ENCODE measurements at places on chromosomes 2 and 18.

GRCh38 chr2:204849892-204850291 lies 304.6 kb downstream of the PARD3B start:
- no peak for DNase-seq

- no peak for DNase-seq
These were observed 84.0 kb upstream of the RFX8 start for GRCh38 chr2:101558740-101559525.

GRCh38 chr18:45084206-45084605 lies 403.5 kb downstream of the SETBP1 start:
- no peak for DNase-seq

DNA sequence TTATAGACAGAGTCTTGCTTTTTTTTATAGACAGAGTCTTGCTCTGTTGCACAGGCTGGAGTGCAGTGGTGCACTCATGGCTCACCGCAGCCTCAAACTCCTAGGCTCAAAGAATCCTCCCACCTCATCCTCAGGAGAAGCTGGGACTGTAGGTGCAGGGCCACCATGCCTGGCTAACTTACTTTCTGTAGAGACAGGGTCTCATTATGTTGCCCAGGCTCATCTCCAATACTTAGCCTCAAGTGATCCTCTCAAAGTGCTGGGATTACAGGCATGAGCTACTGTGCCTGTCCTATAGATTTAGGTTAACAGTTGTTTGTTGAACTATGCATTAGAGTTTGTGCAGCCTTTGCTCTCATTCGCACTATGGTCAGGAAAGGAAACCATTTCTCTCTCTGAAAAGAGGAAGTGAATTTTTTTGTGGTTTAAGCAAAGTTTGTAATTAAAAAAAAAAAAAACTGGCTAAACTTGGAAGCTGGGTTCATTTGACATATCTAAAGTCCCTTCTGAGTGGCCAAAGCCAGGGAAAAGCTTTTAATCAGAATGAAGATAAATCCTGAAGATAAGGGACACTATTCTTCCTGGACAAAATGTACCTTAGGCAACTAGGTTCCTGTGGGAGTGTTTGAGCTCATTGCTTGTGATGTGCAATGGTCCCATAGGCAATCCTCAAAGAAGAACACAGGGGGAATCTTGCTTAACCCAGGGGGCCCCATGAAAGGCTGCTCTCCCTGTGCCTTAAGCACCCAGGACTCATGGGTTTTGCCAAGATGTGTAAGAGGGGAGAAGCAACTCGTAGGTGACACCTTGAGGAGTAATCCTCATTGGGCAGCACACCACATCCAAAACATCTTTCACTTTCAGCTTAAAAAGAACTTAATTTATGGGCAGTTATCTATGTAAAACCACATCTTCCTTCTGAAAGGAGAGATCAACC lies 201.7 kb downstream of the MREG start:
- DNase-seq: no peak

GRCh38 chr18:71136487-71136886 lies 847.6 kb downstream of the SOCS6 start:
- DNase-seq: no peak

DNA sequence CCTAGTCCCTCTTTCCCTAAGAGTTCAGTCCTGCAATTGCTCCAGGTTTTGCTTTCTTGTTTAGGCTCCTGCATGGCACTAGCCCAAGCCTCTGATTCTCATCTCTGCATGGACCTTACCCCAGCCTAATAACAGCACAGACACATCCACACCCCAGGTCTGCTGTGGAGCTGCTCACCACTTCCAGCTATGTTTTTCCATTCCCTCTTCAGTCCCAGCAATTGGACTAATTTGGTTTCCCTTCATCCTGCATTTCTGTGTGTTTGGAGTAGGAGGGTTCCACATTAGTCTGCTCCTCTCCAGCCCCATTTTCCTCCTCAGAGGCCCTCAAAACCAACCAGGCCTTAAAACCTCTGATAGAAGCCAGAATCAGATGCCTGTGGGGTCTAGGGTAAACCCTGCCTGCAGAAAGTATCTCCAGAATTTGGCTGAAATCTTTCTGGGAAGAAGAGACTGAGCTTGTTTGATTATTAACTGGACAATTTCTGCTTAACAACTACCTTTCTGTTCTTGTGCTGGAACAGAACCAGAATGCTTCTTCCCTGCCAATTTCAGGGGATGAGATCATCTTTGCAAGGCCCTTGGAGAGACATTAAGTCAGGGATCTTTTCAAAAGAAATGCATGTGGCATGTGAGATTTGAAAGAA lies 95.9 kb downstream of the GFPT1 start:
- no peak for DNase-seq

GRCh38 chr2:185215497-185215896 lies 523.1 kb upstream of the FSIP2 start:
- DNase-seq: no peak

- DNase-seq: no peak
These were observed 75.6 kb upstream of the ETAA1 start for GRCh38 chr2:67321588-67321903.

DNA sequence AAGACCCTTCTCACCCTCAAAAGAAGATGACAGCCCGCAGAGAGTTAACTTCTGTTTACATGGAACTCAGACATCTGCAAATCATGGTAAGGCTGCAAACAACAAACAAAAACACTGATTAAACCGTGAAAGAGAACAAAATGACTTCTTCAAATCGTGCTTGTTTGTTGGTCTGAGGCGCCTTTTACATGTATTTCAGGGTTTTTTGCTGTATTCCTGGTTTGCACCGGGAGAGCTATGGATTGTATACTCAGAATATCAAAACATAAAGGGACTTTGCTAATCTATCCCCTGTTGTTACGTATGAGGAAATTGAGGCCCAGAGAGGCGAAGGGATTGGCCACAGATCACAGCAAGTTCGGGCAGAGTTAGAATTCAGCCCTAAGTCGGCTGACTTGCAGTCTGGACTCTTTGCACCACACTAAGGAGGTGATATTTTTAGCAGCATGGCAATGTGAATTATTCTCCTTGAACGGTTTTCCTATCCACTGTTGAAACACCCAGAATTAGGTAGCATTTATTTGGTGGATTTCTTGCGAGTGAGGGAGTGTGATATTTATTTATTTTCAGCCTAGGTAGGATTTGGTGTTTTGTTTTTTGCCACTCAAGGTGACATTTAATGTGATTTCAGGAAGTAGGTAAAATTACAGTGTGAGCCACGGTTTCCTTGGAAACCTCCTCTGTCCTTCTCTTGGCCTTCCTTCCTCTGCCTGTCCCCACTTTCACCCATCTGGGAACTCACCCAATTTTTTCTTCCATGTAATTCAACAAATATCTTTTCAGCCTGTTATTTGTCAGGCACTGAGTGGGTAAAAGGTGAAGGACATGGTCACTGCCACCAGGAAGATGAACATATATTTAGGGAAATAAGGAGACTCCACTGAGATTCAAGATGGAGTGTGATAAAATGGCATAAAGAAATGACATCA lies 980 bp upstream of the PDE6D start:
- no peak for DNase-seq

- DNase-seq: no peak
These were observed 1.4 kb upstream of the MBP start for GRCh38 chr18:77133835-77134496.

- DNase-seq: no peak
These were observed 101.8 kb downstream of the XRCC5 start for GRCh38 chr2:216210701-216211540.

DNA sequence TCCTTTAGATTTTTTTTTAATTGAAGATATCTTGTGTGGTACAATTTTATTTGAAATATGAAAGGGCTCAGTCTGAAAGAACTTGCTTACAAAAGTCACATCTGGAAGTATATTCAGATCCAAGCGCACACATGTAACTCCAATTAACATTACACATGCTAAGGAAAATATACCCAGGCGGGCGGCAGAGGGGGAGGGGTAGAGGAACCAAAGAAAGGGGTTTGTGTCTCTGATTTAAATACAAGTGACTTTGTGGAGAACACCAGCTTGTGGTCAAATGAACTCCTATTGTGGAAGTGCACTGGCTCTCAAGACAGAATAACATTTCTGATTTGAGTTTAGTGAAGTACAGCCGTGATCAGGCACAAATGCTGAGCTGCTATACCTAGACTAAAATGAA lies 280.2 kb upstream of the SOX11 start:
- DNase-seq: no peak

GRCh38 chr2:98149333-98149697 lies 62.3 kb downstream of the VWA3B start:
- DNase-seq: no peak

- no peak for DNase-seq
These were observed 9.4 kb upstream of the PAX3 start for GRCh38 chr2:222307978-222308730.

DNA sequence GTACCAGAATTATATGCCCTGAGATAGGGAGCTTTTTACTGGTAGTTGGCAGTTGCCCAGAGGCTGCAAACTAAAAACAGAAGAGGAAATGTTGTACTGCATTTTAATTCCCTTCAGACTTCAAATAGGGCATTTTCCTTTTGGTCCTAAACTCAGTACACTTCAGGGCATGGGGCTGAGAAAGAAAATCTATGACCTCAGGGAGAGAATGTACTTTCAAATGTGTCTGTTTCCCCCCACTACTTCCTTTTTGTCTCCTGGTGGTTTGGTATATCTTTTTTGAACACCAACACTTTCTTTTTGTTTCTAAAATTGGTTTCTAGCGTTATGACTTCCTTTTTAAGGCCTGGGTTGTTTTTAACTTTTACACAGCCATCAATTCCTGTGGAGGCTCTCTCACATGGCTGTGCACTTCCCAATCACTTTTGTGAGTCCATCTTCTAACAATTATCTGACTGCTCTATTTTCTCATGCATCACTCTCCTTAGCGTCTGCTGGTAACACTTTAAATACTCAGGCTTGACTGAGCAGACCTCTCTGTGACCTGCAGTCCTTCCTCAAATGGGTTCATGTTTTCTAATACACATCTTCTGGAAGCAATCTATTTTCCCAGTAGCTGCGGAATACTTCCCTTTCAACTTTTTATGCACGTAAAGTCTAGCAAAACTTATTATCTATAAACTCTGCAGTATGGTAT lies 596.0 kb downstream of the LRP1B start:
- DNase-seq: no peak

GRCh38 chr2:142876423-142876822 lies 1.0 kb upstream of the KYNU start:
- DNase-seq: no peak

- DNase-seq: no peak
These were observed 286.2 kb upstream of the ACVR2A start for GRCh38 chr2:147558620-147559019.

- no peak for DNase-seq
These were observed 828.2 kb downstream of the RNF144A start for GRCh38 chr2:7745369-7745768.

- DNase-seq: no peak
These were observed 218.2 kb downstream of the SH3BP4 start for GRCh38 chr2:235170016-235170415.

DNA sequence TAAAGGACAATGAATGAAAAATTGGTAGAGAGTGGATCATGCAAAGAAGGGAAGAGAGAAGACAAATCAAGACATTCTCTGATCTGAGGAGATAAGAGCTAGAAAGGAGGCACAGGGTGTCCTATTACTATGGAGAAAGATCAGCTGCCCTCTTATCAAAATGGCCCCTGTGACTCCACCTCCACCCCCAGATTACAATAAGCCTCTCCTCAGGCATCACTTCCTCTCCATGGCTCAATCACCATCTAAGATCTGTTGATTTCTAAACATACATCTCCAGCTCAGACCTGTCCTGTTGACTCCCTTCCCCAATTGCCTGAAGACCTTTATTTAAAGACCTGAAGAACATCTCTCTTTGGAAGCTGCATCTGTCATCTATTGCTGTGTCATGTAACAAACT lies 43.2 kb downstream of the SP100 start:
- DNase-seq: no peak

DNA sequence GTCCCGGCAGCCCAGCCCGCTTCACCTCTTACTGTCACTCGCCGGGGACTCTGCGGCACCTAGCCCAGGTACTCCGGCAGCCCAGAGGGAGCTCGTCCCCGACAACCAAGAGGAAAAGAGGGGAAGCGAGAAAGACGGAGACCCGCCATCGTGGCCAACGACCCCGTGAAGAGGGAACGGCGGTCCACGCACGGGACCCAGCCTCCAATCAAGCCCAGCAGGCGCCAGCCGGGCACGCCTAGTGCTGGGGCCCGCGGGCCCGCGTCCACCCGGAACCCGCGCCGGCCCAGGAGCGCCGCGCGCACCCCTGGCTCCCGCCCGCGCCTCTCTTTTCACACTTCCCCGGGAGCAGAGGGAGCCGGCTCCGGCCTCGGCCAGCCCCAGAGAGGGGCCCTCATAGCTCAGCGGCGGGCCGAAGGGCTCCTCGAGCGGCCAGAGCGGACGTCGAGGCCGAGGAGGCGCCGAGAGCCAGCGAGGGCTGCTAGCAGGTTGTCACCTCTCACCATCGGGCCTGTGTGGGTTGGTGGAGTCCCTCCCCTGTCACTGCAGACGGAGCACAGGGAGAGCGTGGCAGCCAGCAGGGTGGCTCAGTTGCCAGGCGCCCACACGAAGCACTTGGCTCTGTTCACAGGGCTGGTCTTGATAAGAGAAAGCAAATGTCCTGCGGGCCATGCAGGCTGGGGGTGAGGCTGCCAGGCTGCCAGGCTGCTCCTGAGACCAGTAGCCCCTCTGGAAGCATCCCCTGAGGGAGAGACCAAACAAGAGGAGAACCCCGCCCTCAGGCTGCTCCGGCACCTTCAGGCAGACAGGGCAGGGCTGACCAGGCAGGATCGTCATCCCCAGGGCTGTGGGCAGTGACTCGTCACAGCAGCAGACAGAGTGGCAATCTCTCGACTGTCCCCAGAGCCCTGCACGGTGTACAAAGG lies 36.9 kb upstream of the KLF11 start:
- DNase-seq: no peak

DNA sequence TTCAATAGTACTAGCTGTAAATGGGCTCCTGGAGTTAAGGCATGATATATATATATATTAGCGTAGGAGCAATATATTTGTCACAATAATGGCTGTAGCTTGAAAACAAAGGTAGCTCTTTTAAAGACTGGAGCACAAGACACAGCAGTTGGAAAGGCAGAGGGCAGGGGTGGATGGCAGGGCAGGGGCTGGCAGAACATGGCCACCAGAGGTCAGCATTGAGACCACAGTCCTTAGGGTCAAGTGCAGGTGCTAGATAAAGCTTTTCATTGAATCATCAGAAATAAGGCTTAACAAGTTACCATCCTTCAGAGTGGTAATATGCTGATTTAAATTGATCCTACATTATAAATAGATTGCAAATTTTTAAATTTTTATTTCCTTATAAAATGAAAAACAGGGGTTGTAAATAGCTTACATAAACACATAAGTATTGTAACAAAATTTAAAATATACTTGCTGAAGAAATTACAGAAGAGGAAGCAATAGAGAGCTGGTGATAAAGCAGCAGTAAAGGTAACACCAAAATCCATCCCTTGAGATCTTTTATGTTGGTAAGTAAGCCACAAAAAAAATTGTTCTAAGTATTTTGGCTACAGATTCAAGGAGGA lies 161.2 kb upstream of the PIEZO2 start:
- DNase-seq: no peak

DNA sequence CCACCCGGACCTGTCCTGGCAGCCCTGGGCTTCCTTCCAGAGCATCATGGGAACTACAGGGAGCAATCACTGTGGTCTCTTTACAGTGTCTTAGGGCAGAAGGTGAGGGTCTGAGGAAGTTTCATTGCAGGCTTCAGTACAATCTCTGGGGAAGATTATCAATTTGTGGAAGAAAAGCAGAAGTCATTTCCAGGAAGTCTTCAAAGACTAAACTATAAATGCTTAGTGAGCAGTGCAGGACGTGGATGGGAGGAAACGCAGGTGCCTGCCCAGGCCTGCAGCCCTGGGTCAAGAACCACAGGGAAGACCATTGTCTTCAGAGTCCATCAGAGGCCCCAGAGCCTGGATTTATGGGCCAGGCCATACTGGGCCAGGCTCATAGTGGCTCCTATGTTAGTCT lies 54.3 kb downstream of the INO80C start:
- DNase-seq: no peak

GRCh38 chr18:48826806-48827205 lies 124.0 kb downstream of the SMAD7 start:
- DNase-seq: no peak
